ENCODE measurements at places on chromosomes 16 and 17. TPM values are rescaled to one million over a fixed set of nuclear protein-coding genes. Genes with fewer than 3 reads are reported as not detected.

- peak; percentile 50 for DNase-seq
These were observed 59.8 kb downstream of the NEUROD2 start for GRCh38 chr17:39547713-39548478.

- no peak for DNase-seq
These were observed 3.2 kb upstream of the C16orf46 start for GRCh38 chr16:81080233-81080632.

Gene ETV4
- 2.9 TPM for total RNA-seq

DNA sequence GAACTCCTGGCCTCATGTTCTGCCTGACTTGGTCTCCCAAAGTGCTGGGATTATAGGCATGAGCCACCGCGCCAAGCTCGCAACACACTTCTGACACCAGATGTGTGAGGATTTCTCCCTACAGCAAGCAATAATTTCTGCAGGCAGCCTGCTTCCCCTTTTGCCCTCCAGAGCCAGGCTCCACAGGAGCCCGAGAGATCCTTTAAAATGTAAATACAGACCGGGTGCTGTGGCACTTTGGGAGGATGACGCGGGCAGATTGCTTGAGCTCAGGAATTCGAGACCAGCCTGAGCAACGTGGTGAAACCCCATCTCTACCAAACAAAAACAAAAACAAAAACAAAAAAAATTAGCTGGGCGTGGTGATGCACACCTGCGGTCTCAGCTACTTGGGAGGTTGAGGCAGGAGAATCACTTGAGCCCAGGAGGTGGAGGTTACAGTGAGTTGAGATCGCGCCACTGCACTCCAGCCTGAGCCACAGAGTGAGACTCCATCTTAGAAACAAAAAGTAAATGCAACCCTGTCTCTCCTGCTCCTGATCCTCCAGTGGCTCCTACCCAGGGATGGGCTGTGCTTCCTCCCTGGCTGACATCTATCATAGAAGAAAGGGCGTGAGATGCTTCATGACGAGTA is 14.7 kb downstream of the C16orf96 start:
- DNase-seq: no peak

Gene MT1A
- total RNA-seq: 672 TPM
